ENCODE measurements at places on chromosomes 11 and 22.

GRCh38 chr11:64349404-64349803 is 9.4 kb downstream of the CCDC88B start:
- DNase-seq: no peak

DNA sequence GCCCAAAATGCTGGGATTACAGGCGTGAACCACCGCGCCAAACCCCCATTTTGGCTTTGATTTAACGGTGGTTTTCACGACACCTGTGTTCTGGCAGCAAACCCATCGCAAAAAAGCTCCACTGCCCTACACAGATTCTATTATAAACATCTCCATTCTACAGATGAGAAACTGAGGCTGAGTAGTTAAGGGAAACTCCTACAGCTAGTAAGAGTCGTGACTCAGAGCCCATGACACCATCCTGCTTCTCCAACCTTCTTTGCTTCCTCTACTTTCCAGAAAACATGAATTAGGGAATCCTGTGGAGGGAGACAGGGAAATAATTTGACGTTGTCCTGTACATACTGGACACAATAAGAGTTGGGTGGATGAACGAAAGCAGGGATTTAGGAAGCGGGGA is 429 bp upstream of the SNX15 start:
- DNase-seq: no peak

GRCh38 chr11:130124096-130124495 is 35.5 kb upstream of the ST14 start:
- DNase-seq: no peak

DNA sequence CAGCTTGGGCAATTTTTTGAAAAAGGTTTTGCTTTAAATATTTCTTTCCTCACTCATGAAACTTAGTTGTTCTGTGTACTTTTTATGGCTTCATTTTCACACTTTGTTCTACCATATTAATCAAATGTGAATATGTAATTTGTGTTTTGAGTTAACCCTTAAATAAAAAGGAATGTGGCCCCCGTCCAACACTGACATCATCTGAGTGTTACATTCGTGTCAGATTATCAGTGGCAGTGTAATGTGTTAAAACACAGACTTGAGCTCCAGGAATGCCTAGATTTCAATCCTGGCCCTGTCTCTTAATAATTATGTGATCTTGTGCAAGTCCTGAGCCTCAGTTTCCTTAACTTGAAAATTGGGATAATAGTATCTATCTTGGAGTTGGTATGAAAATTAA is 5.6 kb downstream of the RTN3 start:
- no peak for DNase-seq

DNA sequence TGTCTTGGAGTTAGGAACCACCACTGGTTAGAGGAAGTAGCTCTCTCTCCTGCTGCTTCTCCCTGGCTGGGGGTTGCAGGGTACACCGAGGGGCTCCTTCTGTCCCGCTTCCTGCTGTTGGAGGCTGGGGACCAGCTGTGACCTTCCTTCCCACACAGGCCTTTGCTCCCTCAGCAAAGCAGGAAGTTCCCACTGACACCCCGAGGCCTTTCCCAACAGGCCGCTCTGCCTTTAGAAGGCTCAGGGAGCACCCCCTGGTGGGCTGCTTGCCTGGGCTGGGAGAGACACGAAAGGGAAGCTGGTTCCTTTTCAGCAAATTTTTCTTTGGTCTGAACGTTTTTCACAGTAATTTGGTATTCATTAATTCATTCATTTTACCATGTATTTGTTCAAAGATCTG is 527.9 kb upstream of the B3GAT1 start:
- no peak for DNase-seq

DNA sequence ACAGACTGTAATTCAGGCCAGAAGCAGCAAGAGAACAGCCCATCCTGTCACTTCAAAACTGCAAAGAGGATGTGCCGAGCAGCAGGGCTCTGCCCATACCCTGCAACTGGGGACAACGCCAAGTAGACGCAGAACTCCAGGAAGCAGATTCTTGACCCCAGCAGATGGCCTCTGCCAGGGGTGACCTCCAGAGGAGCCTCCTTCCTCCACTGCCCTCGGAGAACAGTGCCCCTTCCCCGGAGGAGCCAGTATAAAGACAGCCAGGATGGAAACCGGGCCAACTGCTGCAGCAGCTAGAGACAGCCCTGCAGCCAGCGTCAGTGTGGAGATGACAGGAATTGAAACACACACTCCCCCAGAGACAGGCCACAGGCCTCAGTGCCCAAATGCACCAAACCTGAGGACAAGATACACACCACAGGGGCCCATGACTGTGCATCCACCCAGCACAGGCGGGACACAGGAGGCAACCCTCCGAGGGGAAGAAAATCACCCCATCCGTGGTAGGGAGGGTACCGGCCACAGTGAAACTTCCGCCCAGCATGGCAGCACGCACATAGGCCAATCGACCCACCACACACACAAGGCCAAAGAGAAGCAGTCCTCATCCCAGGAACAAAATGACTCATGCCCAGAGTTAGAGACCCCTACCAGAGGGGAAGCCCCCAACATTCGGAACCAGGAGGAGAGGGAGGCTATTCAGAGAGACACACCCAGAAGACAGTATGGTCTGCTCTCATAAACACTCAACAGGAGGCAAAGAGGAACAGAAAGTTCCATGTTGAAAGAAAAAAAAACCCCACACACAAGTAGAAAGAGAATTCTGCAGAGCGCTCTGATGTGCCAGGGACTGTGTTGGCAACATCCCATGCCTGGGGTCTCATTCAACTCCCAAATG is 5.6 kb downstream of the AHNAK start:
- no peak for DNase-seq

All from activated naive CD8-positive, alpha-beta T cell treated with anti-CD3 and anti-CD28 coated beads, Interleukin-2, amount 50 U/mL, for 16 hours (primary cell).